ENCODE measurements at places on chromosomes 6 and 20. TPM values are rescaled to one million over a fixed set of nuclear protein-coding genes. Genes with fewer than 3 reads are reported as not detected.

CST4 gene
- total RNA-seq = not detected

GRCh38 chr20:50405915-50406609, 104.1 kb upstream of the PTPN1 start:
- peaks cover 33% of the 10 kb centered on the region for H3K27me3 ChIP-seq
- H3K36me3 ChIP-seq = no peaks in the 10 kb centered on the region
- no peak overlapping the region for H3K27ac ChIP-seq
- no peak for DNase-seq

PHACTR3 gene
- total RNA-seq = 10.0 TPM

- no peaks in the 10 kb centered on the region for H3K36me3 ChIP-seq
- no peak for DNase-seq
- no peaks in the 10 kb centered on the region for H3K4me1 ChIP-seq
- no peak within 1 kb of the TSS for H3K27ac ChIP-seq
Measured at GRCh38 chr6:154039231-154039842, at the start of gene OPRM1. Gene OPRM1 (plus strand): TSS chr6:154039240. CDS start chr6:154039545, 305 bp downstream.

TBC1D32 gene
- 8.4 TPM for total RNA-seq

MROH8 gene
- 2.7 TPM for total RNA-seq

DNA sequence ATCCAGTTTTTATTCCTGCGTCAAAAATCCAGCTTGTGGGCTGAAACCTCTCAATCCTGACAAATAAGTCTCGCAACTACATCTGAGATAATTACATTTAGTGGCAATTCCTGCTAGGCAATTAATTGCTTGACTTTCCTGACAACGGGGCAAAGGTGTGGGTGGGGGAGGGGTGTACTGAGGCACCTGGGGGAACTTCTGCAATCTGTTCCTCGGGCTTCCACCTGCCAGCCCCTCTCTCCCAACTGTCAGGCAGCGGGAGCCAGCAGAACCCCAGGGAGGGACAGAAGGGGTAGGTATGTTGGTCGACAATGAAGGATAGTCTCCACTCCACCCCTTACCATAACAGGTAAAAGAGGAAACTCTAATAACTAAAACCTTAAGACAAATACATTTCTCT, 6.8 kb downstream of the C6orf52 start:
- H3K4me1 ChIP-seq = no peaks in the 10 kb centered on the region
- H3K27ac ChIP-seq = no peak overlapping the region
- H3K36me3 ChIP-seq = no peaks in the 10 kb centered on the region
- no peak for DNase-seq
- no peak overlapping the region for H3K4me3 ChIP-seq
- peaks cover 9% of the 10 kb centered on the region for H3K27me3 ChIP-seq

DNA sequence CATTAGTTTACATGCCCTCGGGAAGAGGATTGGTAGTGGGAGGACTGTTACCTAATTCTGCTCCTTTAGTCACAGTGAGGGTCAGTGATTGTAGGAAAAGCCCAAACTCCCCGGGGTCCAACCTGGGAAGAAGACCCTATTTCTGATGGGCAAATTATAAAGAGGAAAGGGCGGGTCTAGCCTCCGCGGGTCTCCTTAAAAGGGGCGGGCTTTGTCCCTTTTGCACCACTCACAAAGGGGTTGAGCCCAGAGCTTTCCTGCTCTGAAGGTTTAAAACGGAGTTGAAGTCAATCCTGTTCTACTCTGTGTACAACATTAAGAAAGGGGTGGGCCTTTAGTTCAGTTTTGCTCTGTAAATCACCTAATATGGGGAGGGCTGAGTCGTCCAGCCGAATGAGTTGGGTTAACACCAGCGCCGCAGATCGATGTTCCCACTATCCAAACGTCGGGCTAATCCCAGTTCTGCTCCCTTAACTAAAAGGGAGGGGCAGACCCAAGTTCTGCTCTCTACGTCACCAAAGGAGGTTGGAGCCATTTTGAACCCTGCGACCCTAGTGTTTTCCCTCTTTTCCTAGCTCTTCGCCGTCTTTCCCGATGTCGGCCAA, 920 bp upstream of the RNF5 start:
- peaks cover 67% of the 10 kb centered on the region for H3K36me3 ChIP-seq
- DNase-seq = peak; percentile 65
- H3K4me3 ChIP-seq = peak overlapping the region; percentile 82
- H3K4me1 ChIP-seq = peaks cover 48% of the 10 kb centered on the region
- peak overlapping the region; percentile 62 for H3K27ac ChIP-seq

- H3K36me3 ChIP-seq = peaks cover 22% of the 10 kb centered on the region
- H3K4me1 ChIP-seq = peaks cover 14% of the 10 kb centered on the region
- no peak for DNase-seq
- H3K4me3 ChIP-seq = no peak overlapping the region
- H3K27ac ChIP-seq = no peak overlapping the region
Measured at GRCh38 chr20:23366384-23366783, 4.4 kb downstream of the GZF1 start.

ARG1 gene
- not detected for total RNA-seq

DNA sequence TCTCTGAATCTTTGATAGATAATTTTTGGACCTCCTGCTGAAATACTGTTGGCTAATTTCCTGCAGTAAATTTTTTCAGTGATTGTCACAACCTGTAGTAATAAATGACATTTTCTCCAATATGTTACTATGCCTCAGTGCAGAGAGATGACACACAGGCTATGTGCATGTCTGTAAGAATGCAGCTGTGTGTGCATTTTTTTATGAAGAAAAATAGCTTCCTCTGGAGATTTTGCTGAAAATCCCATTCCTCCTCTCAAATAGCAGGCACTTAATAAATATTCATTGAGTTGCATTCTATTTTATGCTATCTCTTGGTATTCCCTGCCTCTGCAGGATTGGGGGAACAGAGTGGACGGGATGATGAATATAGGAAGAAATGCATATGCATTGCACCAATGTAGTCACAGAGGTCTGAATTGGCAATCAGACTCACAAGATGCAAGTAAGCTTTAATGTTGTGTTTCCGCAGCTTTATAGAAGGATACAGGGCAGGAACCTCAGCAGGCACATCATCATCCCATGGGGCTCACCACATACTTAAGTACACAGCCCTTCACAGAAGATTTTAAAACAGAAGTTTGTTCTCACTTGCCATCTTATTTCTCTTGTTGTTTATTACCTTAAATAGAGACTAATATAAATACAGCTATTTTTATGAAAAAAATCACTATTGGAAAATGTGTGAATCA, 474.7 kb downstream of the EPM2A start:
- no peaks in the 10 kb centered on the region for H3K27me3 ChIP-seq
- H3K36me3 ChIP-seq = no peaks in the 10 kb centered on the region
- no peak overlapping the region for H3K4me3 ChIP-seq
- H3K4me1 ChIP-seq = no peaks in the 10 kb centered on the region
- no peak overlapping the region for H3K27ac ChIP-seq

USP49 gene
- total RNA-seq = 6.9 TPM

- no peak overlapping the region for H3K4me3 ChIP-seq
- H3K36me3 ChIP-seq = no peaks in the 10 kb centered on the region
- DNase-seq = no peak
- H3K4me1 ChIP-seq = no peaks in the 10 kb centered on the region
Measured at GRCh38 chr6:73537677-73538076, 16.8 kb upstream of the EEF1A1 start.

GRCh38 chr6:152575621-152576150, 61.5 kb downstream of the SYNE1 start:
- no peaks in the 10 kb centered on the region for H3K4me1 ChIP-seq
- no peak overlapping the region for H3K4me3 ChIP-seq
- no peaks in the 10 kb centered on the region for H3K27me3 ChIP-seq
- no peaks in the 10 kb centered on the region for H3K36me3 ChIP-seq
- no peak overlapping the region for H3K27ac ChIP-seq

GRCh38 chr6:6712449-6713403, 124.2 kb downstream of the LY86 start:
- H3K4me1 ChIP-seq = peaks cover 19% of the 10 kb centered on the region
- no peak overlapping the region for H3K27ac ChIP-seq
- DNase-seq = peak; percentile 64
- peaks cover 14% of the 10 kb centered on the region for H3K27me3 ChIP-seq
- H3K4me3 ChIP-seq = peak overlapping the region; percentile 41

DNA sequence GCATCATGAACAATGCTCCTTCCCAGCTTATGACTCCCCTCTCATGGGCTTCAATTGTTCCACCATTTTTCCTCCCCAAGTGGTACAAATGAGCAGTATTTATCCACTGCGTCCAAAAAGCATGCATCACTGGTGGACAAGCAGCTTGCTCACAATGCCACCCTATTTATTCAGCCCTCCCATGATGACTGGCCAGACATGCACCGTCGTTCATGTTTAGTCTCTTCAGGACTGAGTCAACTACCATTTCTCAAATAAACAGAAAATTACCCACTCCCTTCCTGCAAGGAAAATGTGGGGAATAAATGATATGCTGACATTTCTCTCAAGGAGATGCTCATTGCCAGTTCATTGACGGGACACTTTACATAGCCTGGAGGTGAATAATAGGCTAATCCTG, 300.4 kb downstream of the C6orf118 start:
- no peaks in the 10 kb centered on the region for H3K36me3 ChIP-seq
- H3K27me3 ChIP-seq = no peaks in the 10 kb centered on the region
- no peak overlapping the region for H3K4me3 ChIP-seq
- no peak overlapping the region for H3K27ac ChIP-seq
- peaks cover 33% of the 10 kb centered on the region for H3K4me1 ChIP-seq
- DNase-seq = no peak

OOEP gene
- 7.0 TPM for total RNA-seq
